ENCODE measurements at places on chromosomes 1 and 21. TPM values are rescaled to one million over a fixed set of nuclear protein-coding genes. Genes with fewer than 3 reads are reported as not detected.

Gene VSIG8
- total RNA-seq, result not detected

Gene DCST1
- 0.58 TPM for total RNA-seq

Gene WNT2B
- total RNA-seq, result 0.23 TPM

DNA sequence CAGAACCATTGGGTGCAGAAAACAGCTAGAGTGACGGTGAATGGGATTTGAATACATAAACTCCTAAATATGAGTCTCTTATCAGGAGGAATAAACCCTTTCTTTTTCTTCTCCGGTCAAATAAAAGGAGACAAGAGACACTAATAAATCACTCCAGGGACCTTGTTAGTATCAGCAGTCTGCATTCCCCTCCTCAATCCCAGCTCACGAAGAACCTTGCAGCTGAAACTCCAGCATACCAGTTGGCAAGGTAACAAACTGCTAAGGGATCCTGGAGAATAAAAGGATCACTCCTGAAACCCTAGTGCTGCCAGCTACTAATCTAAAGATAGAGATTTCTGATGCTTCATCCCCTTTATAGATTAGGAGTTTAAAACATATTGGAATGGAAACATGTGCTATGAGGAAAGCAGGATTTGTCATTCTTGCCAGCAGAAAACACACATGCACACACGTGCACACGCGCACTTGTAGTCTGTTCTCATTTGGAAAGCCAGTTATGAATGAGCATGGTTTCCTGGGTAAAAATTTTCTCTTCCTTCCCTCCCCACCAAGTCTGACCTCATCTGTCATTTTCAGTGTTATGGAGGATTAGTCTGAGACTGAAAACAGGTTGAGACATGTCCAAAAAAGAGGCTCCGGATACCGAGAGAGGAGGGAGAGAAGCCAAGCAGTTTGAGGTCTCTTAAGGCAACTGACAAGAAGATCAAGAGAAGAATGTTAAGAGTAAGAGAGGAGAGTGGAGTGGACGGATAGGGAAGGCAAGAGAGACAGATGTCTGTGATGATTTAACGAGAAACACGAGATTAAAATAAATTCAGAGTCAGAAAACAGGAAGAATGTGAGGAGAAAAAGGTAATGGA, 10.9 kb downstream of the IER5 start:
- no peaks in the 10 kb centered on the region for H3K27me3 ChIP-seq
- no peaks in the 10 kb centered on the region for H3K36me3 ChIP-seq
- H3K4me1 ChIP-seq, result peaks cover 24% of the 10 kb centered on the region
- no peak overlapping the region for H3K27ac ChIP-seq
- H3K4me3 ChIP-seq, result no peak overlapping the region
- no peak for DNase-seq

GRCh38 chr21:35229290-35229689, 180.2 kb upstream of the RUNX1 start:
- peaks cover 23% of the 10 kb centered on the region for H3K4me1 ChIP-seq
- no peaks in the 10 kb centered on the region for H3K36me3 ChIP-seq
- no peak for DNase-seq
- no peak overlapping the region for H3K4me3 ChIP-seq

DNA sequence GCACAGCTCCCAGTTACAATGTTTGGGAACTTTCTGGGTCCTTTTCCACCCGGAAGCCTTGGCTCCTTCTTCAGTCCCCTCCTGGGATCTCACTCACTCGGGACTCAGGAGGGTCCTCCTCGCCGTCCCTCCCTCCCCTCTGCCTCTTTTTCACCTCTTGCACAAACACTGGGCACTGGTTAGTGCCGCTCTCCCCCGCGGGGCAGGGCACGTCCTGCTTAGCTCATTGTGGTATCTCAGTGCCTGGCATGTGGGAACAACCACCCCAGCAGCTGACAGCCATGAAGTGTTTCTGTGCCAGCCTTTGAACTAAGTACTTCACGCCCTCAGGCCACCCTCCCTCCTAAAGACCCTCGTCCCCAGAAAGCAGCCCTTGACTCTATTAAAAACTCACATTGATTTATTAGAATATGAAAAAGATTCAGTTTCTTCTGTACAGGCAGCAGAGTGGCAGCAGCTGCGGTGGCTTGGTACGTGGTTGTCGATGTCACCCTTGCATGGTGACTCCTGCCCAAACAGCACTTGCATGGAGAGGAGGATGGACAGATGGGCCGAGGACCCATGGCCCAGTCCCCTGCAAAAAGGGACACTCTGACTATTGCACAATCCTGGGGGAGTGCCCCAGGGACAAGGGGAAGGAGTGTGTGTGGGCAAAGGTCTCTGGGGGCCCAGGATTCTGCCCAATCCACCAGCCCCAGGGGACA, 56.3 kb downstream of the SLC9A1 start:
- no peak overlapping the region for H3K4me3 ChIP-seq
- no peaks in the 10 kb centered on the region for H3K4me1 ChIP-seq
- no peak for DNase-seq
- H3K27ac ChIP-seq, result no peak overlapping the region
- peaks cover 10% of the 10 kb centered on the region for H3K36me3 ChIP-seq

DNA sequence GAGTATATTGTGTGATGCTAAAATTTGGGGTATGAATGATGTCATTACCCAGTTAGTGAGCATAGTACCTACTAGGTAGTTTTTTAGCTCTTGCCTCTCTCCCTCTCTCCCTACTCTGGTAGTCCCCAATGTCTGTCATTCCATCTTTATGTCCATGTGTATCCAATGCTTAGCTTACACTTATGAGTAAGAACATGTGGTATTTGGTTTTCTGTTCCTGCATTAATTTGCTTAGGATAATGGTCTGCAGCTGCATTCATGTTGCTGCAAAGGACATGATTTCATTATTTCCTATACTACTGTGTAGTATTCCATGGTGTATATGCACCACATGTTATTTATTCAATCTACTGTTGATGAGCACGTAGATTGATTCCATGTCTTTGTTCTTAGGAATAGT, 54.4 kb upstream of the NEGR1 start:
- no peaks in the 10 kb centered on the region for H3K27me3 ChIP-seq
- no peak overlapping the region for H3K4me3 ChIP-seq
- no peaks in the 10 kb centered on the region for H3K36me3 ChIP-seq
- no peak for DNase-seq
- no peak overlapping the region for H3K27ac ChIP-seq

- no peak overlapping the region for H3K4me3 ChIP-seq
- H3K27ac ChIP-seq, result no peak overlapping the region
- DNase-seq, result no peak
- peaks cover 6% of the 10 kb centered on the region for H3K36me3 ChIP-seq
- H3K27me3 ChIP-seq, result no peaks in the 10 kb centered on the region
These were observed 188.5 kb downstream of the SLC45A1 start for GRCh38 chr1:8506456-8506855.

DNA sequence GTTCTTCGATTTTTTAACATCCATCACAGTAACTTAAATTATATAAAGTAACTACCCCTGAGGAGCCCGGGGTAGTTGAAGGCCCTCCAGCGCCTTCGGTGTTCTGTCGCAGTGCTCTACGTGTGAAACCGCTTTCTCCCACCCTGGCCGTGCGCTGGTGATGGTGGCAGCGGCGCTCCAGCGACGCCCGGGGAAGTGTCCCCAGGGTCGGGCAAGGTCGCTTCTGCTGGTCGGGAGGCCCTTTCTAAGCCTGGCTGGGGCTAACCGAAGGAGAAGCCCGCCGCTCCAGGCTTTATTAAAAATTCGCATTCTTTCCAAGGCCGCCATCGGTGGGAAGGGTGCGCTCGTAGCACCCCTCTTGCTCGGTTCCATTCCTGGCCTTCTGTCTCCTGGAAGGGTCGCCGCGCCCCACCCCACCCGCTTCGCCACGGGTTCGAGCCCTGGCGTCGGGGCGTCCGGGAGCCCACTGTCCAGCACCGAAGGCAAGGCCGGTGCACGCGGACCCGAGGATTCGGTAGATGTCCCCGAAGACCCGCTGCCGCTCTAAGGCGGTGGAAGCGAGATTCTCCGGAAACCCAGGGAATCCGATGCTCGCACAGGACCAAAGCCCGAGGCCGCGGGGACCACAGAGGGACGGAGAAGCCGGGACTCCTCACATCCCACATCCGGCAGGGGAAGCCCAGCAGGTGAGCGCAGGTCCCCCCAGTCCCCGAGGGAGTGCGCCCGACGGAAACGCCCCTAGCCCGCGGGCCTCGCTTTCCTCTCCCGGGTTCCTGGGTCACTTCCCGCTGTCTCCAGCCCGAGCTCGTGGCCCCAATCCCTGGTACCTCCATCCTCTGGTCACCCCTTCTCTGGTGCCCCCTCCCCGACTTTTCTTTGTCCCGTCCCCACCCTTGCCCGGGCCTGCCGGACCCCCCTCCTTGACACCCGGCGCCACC, 685 bp upstream of the RIPPLY3 start:
- no peak overlapping the region for H3K27ac ChIP-seq
- peaks cover 46% of the 10 kb centered on the region for H3K27me3 ChIP-seq
- no peak for DNase-seq
- peaks cover 6% of the 10 kb centered on the region for H3K4me1 ChIP-seq

DNA sequence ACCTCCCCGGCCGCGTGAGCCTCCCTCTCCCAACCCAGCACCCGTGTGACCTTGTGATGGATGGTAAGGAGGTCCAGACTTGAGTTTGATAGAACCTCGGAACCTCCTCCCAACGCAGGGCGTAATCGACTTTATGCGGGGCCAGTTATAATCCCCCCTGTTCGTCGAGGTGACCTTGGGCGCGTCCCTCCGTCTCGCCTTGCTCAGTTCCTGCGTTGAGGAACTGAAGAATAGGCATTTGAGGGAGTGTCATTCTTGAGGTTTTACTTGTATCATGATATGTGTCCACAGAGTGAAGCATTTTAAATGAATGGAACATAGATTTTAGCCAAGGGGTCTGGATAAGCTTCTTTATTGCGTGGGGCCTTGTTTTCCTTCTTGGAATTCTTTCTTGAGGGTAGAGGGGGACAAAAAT, 433 bp downstream of the TIMM17A start:
- no peak for DNase-seq
- H3K27ac ChIP-seq, result peak overlapping the region; percentile 83
- H3K27me3 ChIP-seq, result no peaks in the 10 kb centered on the region
- H3K36me3 ChIP-seq, result peaks cover 22% of the 10 kb centered on the region
- H3K4me1 ChIP-seq, result peaks cover 10% of the 10 kb centered on the region

DNA sequence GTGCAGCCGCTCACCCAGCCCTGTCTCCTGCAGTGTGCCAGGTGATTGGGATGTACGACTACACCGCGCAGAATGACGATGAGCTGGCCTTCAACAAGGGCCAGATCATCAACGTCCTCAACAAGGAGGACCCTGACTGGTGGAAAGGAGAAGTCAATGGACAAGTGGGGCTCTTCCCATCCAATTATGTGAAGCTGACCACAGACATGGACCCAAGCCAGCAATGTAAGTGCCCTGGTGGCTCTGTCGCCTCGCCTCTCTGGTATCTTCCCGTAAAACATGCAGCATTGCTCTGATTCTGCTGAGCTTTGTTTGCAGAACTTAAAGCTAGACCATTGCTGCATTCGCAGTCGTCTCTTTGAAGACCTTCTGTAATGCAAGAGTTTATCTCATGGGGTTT, 79.2 kb downstream of the ATP5PO start:
- no peaks in the 10 kb centered on the region for H3K4me1 ChIP-seq
- H3K27ac ChIP-seq, result no peak overlapping the region
- no peak overlapping the region for H3K4me3 ChIP-seq
- DNase-seq, result no peak

GRCh38 chr1:230249695-230250480, 176.2 kb downstream of the PGBD5 start:
- H3K27me3 ChIP-seq, result no peaks in the 10 kb centered on the region
- DNase-seq, result no peak
- no peak overlapping the region for H3K4me3 ChIP-seq
- peaks cover 59% of the 10 kb centered on the region for H3K36me3 ChIP-seq
- H3K4me1 ChIP-seq, result no peaks in the 10 kb centered on the region

- H3K4me3 ChIP-seq, result no peak overlapping the region
- peaks cover 55% of the 10 kb centered on the region for H3K36me3 ChIP-seq
- no peaks in the 10 kb centered on the region for H3K27me3 ChIP-seq
- no peak for DNase-seq
- H3K27ac ChIP-seq, result no peak overlapping the region
These were observed 18.1 kb downstream of the URB2 start for GRCh38 chr1:229643996-229644745.

- H3K4me3 ChIP-seq, result no peak overlapping the region
- no peaks in the 10 kb centered on the region for H3K36me3 ChIP-seq
- H3K4me1 ChIP-seq, result no peaks in the 10 kb centered on the region
- H3K27ac ChIP-seq, result no peak overlapping the region
- no peak for DNase-seq
- peaks cover 2% of the 10 kb centered on the region for H3K27me3 ChIP-seq
These were observed 30.8 kb downstream of the TRIM67 start for GRCh38 chr1:231192620-231193163.

DNA sequence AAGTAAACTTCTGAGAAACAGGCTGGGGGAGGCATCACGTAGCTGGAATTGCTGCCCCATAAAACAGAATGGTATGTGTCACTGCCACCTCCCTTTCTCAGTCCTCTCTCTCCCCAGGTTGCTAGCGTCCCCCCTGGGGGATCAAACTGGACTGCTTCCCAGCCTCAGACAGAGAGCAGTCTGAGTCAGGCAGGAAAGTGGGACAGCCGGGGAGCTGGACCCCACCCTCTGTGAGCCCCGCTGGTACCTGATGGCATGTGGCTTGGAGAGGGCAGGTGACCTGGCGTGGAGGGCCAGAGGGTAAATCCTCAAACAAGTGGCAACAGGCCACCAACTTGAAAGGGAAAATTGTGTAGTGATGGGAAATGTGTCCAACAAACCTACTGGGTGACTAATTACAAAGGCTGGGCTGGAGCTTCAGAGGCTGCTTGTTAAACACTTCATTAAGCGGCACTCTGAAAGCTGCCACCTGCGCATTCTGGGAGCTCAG, 1.0 kb upstream of the SFN start:
- no peak for DNase-seq
- H3K27me3 ChIP-seq, result peaks cover 2% of the 10 kb centered on the region
- no peak overlapping the region for H3K4me3 ChIP-seq
- peaks cover 32% of the 10 kb centered on the region for H3K4me1 ChIP-seq
- H3K27ac ChIP-seq, result no peak overlapping the region
- H3K36me3 ChIP-seq, result peaks cover 12% of the 10 kb centered on the region

Data from T-cell (primary cell).